ENCODE measurements at places on chromosomes 11 and 22.
A peak's percentile ranks its signal among the peaks of the same experiment; 100 is the strongest.

DNA sequence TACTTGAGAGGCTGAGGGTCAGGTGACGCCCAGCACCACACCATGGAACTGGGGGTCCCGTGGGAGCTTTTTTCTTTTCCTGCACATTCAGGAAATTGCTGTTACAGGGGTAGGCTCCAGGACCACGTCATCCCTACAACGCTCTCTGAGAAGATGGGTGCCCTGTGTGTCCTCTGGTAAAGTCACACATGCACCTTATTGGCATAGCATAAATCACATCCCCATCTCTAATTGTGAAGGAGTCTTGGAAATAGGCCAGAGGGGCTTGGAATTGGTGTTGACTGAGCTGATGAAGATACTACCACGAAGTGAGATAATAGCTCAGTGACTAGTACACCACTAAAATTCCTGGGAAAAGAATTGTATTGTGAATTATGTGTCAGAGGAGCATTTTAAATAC lies 57.6 kb downstream of the TNRC6B start:
- no peak for DNase-seq

DNA sequence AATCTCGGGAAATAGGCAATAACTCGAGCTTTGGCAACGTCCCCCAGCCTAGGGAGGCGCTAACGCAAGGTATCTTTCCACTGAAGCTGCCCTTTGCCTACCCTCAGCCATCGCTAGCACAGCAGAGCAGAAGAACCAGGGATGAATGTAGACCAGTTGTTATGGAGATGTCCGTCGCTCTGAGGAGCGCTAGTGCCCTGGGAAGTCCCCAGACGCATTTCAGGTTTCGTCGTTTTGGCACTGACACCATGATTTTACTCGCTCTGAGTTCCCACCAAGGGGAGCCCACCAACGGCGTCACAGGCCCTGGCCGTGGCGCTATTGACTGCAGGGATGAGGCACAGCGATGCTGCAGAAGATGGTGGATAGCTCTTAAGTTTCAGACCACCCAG lies 22.7 kb upstream of the BDNF start:
- DNase-seq: no peak

- no peak for DNase-seq
These were observed 17.7 kb upstream of the RGL4 start for GRCh38 chr22:23673050-23673620.

- no peak for DNase-seq
These were observed 915 bp upstream of the SREBF2 start for GRCh38 chr22:41831828-41832552.

GRCh38 chr11:133204158-133204557 lies 328.1 kb downstream of the OPCML start:
- no peak for DNase-seq

DNA sequence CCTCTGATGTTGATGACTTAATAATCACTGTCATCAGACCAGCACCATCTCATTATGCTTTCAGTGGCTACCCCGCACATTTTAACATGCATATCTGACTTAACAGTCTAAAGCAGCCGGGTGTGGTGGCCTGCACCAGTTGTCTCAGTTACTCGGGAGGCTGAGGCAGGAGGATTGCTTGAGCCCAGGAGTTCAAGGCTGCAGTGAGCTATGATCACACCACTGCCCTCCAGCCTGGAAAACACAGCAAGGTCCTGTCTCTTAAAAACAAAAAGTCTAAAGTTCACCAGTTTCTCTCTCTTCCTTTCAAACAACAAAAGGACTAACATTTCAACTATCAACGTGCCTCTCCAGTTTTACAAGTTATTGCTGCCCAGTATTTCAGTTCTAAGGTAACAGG lies 55.3 kb upstream of the GAB2 start:
- DNase-seq: no peak

DNA sequence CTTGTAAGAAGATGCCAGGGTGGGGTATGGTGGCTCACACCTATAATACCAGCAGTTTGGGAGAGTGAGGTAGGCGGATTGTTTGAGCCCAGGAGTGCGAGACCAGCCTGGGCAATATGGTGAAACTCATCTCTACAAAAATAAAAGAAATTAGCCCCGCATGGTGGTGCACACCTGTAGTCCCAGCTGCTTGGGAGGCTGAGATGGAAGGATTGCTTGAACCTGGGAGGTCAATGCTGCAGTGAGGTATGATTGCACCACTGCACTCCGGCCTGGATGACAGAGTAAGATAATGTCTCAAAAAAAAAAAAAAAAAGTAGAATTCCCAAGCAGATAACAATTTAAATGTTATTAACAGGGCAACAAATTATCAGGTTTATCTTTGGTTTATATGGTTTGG lies 20.2 kb downstream of the ACER3 start:
- no peak for DNase-seq

GRCh38 chr11:33723238-33723881 lies 12.9 kb downstream of the CD59 start:
- DNase-seq: peak; percentile 92

DNA sequence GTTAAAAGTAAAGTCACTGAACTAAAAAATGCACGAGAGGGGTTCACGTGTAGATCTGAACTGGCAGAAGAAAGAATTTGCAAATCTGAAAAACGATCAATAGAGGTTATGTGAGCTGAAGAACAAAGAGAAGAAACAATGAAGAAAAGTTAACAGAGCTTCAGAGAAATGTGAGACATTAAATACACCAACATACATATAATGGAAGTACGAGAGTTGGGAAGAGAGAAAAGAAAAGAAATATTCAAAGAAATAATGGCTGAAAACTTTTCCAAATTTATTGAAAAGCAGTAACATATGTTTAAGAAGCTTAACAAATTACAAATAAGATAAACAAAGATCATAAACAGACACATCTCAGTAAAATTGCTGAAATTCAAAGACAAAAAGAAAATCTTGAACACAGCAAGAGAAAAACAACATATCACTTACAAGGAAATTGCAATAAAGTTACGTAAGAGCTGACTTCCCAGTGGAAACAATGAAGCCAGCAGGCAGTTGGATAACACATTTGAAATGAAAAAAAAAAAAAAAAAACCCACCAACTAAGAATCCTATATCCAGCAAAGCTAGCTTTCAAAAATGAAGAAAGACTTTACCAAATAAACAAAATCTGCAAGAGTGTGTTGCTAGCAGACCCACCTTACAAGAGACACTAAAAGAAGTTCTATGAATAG lies 56.8 kb downstream of the EMSY start:
- no peak for DNase-seq
